ENCODE measurements at places on chromosomes 3 and 15.

DNA sequence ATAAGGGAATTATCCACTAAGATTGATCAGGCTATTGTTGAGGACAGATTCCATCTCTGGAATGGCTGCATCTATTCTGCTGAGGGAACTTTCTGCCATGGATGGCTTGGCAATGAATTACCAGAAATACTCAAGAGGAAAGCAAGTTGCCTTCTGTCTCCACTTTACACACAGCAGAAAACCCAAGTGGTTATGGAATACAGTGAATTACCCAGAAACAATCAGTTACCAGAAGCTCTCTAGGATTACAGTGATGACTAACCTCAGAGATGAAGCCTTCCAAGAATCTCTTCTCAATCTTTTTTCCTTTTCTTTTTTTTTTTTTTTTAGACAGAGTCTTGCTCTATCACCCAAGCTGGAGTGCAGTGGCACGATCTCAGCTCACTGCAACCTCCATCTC lies 183.3 kb downstream of the WDR76 start:
- no peak for DNase-seq

- DNase-seq, result no peak
Measured at GRCh38 chr15:71549091-71549490, 261.3 kb upstream of the NR2E3 start.

DNA sequence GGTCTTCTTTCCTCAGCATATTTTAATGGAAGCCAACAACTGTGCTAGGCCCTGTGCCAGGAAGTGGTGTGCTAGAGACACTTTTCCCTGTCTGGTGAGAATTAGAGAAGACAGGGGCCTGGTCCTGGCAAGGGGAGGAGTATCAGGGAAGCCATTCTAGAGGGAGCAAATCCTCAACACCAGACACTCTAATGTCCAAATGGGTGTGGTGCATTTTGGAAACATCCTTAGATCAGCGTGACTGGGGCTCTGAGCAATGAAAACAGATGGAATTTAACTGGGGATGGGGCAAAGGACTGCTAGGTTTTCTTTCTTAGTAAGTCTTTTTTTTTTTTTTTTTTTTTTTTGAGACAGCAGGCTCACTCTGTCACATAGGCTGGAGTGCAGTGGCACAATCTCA lies 7.7 kb upstream of the VPS18 start:
- no peak for DNase-seq

DNA sequence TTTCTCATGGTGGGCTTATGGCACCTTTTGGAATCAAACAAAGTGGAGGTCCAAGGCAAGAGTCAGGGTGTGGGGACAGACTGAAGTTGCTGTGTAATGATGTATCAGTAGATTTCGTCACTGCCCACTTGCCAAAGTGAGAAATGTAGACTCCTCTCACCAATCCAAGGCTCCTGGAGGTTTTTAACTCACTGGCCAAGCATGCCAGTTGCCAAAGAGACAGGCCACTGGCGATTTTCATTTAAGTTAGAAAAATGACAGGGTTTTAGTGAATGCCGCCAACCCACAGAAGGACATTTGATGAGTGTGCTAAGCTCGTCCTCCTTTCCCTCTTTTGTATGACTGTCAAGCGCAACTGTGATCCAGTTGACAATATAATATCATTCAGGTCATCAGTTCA lies 209.2 kb downstream of the FEZF2 start:
- DNase-seq, result no peak

DNA sequence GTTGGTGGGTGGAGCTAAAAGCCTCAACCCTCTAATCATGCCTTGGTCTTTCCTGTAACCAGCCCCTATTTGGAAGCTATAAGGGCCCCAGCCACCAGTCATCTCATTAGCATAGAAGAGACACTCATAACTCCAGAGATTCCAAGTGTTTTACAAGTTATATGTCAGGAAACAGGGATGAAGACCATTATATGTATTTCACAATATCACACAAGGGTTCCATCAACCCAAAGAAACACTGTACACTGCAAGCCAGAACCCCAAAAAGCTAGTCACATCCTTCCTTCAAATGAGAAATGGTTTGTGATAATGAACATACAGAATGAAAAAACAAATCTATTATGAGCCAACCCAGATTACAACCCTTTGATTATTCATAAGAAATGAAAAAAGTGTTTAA lies 175.7 kb downstream of the PDE8A start:
- no peak for DNase-seq

DNA sequence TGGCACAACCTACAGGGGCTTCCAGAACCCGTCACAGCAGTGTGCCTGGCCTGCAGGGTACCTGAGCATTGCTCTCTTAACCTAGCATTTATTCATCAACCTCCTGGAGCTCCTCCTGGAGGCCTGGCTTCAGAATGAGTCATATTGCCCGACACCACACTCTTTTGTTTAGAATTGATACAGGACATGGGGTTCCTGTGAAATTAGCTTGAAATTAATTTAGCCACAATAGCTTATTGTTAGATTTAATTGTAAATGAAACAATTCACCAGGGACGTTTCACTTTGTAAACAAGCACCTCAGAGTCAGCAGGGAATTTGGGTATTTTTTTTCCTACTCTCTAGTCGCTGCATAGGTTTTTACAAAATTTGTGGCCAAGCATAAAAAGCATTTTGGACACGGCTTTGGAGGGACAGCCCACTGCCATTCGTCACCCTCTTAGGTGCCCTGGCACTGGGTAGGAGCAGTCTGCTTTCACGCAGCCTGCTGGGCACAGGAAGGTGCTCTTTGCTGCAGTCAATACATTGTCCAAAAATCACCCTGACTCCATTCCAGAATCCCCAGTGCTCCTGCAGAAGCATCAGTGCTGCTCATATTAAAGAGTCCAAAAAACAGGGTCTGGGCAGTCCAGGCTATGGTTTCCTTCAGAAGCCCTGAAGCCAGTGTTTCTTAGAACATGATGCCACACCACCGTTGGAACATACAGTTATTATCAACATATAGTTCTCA lies 60.8 kb upstream of the MEF2A start:
- DNase-seq, result no peak

DNA sequence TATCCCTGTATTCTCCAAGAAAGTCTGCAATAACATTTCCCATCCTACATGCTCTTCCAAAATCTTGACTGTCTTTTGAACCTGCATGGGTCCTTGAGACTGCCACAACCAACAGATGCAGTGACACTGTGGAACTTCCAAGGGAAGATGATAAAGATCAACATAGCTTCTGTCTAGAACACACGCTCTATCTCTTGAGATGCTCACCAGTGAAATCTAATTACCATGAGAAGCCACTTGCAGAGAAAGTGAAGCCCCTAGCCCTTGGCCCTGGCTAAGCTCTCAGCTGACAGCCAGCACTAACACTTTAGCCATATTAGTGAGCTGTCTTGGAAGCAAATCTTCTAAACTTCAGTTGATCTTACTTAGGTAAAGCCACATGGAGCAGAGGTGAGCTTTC lies 36.6 kb downstream of the EOMES start:
- no peak for DNase-seq

DNA sequence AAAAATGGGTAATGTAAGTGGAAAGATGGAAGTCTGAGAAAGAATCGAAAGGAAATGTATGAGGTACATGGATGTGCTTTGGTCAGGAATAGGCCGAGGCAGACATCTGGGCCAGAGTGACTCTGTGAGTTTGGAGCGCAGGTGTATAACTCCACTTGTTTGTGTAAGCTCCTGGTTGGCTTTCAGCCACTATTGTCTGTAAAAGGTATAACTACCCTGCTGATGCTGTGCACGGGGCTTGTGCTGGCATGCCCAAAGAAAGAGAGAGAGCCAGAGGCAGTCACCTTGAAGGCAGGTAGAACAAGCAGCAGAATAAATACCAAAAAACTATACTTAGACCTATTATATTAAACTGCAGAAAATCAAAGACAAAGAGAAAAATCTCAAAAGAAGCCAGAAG lies 32.7 kb upstream of the CD96 start:
- DNase-seq, result no peak

DNA sequence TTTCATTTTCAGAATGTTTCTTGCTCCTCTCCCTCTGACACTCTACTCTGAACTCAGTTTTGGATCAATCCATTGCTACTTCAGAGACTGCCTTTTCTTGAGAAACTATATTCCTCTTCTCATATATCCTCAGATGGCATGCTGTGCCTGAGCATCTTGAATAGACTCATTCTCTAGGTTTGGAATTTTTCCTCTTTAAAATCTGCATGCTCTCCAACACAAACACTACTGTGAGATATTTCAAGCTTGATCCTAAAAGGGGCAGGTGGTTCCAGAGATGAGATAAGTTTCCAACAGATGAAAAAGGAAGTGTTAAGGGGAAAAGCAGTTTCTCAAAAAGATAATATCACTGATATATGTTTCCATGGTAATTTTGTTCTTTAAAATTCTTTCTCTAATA lies 742.2 kb upstream of the EPHA6 start:
- DNase-seq, result no peak

DNA sequence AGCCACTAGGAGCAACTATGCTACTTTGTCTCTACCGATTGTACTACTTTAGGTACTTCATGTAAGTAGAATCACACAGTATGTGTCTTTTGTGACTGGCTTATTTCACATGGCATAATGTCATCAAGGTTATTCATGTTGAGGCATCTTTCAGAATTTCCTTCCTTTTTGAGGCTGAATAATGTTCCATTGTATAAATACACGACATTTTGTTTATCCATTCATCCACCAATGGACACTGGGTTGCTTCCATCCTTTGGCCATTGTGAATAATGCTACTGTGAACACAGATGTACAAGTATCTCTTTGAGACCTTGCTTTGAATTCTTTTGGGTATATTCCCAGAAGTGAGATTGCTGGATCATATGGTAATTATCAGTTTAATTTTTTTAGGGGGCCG lies 29.2 kb downstream of the MYO5A start:
- DNase-seq, result no peak

DNA sequence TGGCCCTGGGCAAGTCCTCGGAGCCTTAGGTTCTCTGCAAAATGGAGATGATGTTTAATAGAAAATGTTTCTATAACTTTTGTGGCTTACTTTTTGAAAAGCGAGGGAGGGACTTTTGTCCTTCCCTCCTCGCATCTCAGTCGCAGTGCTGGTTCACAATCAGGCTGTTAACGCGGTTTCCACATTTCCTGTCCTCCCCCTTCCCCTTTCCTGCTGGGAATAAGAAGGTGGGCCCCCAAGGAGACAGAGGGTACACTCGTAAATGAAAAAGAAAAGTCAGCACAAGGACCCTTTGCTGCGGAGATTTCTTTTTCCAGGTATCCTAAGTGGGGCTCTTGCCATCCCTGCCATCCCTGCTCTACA lies 29.5 kb downstream of the ARHGAP31 start:
- no peak for DNase-seq

- DNase-seq, result no peak
Measured at GRCh38 chr3:128484404-128485281, 8.4 kb downstream of the GATA2 start.

DNA sequence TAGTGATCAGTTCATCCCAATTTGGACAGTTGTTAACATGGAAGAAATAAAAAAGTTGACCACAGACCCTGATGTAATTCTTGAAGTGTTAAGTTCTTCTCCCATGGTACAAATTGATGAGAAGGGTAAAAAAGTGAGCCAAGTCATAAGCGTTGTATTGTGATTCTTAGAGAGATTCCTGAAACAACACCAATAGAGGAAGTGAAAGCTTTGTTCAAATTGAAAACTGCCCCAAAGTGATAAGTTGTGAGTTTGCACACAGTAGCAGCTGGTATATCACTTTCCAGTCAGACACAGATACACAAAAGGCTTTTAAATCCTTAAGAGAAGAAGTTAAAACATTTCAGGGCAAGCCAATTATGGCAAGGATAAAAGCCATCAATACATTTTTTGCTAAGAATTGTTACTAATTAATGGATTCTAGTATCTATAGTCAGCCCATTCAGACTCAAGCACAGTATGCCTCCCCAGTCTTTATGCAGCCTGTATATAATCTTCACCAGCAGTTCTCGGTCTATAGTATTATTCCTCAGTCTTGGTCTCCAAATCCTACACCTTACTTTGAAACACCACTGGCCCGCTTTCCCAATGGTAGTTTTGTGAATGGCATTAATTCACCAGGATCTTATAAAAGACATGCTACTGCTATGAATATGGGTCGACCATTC lies 38.2 kb downstream of the CDIN1 start:
- DNase-seq, result no peak

DNA sequence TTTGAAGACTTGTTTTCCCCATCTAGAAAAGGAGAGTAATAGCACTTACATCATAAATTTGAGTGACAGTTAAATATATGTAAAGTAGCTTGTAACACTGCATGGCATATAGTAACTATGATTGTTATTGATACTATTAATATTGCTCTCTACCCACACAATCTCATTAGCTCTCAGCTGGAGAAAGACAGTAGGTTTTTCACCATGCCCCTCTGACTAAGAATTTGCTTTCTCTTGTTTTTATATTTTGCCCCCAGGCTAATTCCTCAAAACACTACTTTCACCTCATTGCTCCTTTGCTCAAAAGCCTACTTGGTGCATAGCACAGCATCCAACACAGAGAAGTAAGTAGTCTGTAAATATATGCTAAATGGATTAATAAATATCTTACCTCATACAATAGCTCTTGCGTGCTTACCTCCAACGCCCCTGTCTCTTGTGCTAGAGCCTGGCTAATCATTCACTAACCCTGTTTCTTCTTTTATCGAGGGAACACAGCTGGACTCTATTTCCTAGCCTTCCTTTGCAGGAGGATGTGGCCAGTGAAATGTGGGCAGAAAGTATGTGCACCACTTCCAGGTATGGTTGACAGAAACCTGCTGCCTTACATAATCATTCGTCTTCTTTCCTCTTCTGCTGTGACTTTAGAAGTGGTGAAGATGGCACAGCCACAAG lies 190.0 kb downstream of the PLCH1 start:
- no peak for DNase-seq

- DNase-seq, result no peak
Measured at GRCh38 chr3:161558236-161558635, 61.6 kb downstream of the OTOL1 start.

DNA sequence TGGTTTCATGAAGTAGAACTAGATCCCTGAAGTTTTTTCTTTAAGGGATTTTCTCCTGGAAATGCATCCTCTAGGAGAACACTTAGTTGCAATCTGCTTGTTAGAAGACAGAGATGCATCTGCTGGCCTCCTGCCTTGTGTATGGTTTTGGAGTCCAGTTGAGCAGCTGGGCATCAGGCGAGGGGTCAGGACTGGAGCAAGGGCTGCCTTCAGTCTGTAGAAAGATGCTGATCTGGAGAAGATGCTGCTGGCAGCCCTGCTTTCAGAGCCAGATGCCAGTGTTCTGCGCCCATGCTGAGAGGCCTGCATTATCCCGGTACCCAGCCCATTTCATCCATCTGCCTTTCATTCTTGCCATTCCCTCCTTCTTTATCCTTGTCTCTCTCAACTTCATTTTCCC lies 77.4 kb downstream of the CHCHD6 start:
- no peak for DNase-seq

DNA sequence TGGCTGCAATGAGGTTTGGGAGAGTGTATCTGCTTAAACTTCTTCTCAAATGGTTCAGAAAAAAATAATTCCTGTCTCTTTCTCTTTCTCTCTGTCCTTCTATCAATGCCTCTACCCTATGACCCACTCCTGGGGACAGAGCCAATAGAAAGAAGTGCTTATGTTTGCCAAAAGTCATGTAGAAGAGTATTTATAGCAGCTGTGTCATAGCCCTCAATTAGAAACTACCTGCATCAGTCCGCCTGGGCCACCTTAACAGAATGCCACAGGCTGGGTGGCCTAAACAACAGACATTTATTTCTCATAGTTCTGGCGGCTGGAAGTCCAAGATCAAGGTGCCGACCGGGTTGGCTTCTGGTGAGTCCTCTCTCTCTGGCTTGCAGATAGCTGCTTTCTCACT lies 92.5 kb downstream of the HMG20A start:
- DNase-seq, result no peak
